ENCODE measurements at places on chromosomes 4 and X. TPM values are rescaled to one million over a fixed set of nuclear protein-coding genes. Genes with fewer than 3 reads are reported as not detected.
A peak's percentile ranks its signal among the peaks of the same experiment; 100 is the strongest.

DNA sequence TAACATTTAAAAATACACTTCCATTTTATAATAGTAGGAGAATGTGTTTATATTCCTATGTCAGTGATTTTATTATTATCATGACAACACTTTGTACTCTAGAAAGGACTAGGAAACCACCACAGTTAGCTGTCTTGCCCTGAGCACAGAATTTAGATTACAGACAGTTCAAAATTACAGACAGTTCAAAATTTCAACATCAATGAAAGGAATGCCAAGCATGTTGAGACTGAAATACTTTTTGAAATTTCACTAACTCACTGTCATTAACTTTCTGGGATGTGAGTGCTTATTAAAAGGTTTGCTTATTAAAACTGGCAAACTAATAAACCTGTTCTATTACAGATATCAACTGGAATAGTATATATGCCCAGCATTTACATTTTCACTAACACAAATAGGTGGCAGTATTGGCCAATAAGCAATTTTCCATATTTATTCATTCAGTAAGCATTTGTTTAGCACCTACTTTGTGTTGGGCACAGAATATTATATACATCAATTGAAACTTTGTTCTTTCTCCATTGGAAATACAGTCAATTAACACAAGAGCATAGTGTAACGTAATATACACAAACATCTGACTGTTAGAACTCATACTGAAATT, 179.4 kb downstream of the FBXW7 start:
- no peak for DNase-seq

DNA sequence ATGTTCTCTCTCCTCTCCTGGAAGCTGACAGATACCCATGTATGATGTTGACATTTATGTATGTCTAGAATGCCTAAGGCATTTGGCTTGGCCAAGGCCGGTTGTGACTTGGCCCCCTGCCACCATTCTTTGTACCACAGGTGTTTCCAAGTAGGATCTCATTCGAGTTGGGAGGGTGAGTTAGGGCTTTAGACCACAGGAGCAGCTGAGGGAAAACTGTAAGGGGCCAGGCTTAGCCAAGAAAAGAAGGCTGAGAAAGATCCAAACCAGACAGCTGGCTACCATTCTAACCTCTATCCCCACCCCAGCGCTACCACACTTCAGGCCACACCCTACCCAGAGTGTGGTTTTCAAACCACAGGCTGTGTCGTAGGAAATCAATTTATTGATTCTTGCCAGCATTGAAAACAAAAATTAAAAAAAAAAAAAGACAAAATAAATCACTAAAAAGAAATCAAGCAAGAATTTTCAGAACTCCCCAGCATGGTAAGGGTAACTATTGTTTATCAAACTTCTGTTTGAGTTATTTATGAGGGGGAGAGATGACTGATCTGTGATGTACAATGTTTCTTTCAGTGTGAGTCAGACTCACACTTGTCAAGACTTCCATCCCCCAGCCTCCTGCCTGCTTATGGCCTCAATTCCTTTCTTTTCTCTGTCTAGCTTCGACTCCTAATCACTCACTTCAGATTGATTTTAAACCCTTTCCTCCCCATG, 9.9 kb downstream of the TMSB4X start:
- DNase-seq: no peak

VCX3A gene
- total RNA-seq: not detected

NOCT gene
- 9.4 TPM for total RNA-seq

DNA sequence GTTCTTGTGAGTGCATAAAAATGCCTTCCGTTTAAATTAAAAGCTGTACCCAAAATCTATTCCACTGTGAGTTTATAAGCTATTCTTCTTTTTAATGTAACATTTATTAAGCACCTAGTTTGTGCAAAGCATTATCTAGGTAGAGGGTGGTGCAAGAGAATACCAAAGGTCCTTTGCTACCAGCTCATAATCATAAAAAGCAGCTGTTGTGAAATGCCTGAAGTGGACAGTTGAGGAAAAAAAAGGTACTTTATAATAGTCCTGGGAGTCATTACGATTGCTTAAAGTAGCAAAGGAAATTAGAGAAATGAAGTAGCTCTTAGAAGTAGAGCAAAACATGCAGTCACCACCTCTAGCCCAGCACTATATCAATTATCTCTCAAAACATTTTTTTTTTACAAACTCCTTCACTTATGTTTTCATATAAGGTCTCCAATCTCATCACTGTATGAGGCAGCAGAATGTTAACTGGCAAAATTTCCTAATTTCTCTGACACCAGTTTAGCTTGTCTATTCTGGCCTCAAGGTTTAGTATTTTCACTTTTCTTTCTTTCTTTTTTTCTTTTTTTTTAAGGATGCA, 2.1 kb downstream of the MBNL3 start:
- no peak for DNase-seq

GRCh38 chr4:138010639-138011038, 231.5 kb downstream of the SLC7A11 start:
- DNase-seq: no peak

CYSLTR1 gene
- 0.81 TPM for total RNA-seq

TRPC5OS gene
- not detected for total RNA-seq

- no peak for DNase-seq
Observed at GRCh38 chr4:151049430-151049884, 34.4 kb upstream of the LRBA start.

MSN gene
- total RNA-seq: 97.6 TPM

PARM1 gene
- total RNA-seq: 65.2 TPM

- DNase-seq: no peak
Observed at GRCh38 chr4:158622251-158622650, 49.4 kb downstream of the C4orf46 start.

PNMA6F gene
- total RNA-seq: not detected

GRCh38 chr4:84474107-84474506, 25.0 kb downstream of the NKX6-1 start:
- no peak for DNase-seq

DNA sequence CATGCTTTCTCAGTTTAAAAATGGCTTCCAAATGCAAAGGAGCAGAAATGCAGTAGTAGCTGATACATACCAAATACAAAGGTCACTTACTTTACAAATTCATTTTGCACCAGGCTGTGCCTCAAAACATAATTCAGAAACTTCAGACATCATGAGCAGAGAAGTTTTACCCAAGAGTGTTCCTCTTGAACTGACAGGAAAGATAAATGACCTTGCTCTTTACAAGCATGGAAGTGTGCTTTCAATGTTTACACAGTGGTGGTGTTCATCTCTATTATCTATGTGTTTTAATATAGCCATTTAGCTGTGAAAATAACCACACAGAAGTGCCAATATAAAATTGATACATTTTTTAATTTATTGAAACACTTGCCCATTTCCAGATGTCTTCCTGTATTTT, 383.4 kb downstream of the ANKRD50 start:
- no peak for DNase-seq

GRCh38 chrX:148381603-148382002, 118.8 kb upstream of the AFF2 start:
- no peak for DNase-seq

GRCh38 chr4:44623676-44624075, 27.7 kb downstream of the YIPF7 start:
- DNase-seq: no peak

DNA sequence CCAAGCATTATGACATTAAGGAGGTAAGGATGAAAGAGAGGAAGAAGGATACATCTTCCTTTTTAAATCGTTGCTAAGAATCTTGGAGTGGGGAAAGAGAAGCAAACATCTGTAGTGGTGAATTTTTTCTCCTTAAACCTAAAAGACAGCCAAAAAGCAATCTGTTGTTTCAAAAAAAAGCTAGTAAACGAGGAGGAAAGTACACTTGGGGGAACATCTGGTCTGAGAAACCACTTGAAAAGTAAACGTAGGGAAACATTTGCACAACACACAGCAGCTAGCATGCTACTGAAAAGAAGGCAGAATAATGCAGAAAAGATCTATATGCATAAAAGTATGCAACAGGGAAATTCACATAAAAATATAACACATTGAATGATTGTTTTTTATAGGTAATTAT, 1485.6 kb downstream of the PCDH19 start:
- no peak for DNase-seq

GRCh38 chr4:128275346-128275745, 12.3 kb downstream of the PGRMC2 start:
- no peak for DNase-seq

- DNase-seq: no peak
Observed at GRCh38 chr4:22595684-22596083, 79.8 kb upstream of the ADGRA3 start.

- no peak for DNase-seq
Observed at GRCh38 chr4:76292730-76293129, 13.8 kb upstream of the STBD1 start.

GRCh38 chr4:3874525-3875110, 108.4 kb downstream of the ADRA2C start:
- DNase-seq: no peak

PRR32 gene
- total RNA-seq: 0.30 TPM

DNA sequence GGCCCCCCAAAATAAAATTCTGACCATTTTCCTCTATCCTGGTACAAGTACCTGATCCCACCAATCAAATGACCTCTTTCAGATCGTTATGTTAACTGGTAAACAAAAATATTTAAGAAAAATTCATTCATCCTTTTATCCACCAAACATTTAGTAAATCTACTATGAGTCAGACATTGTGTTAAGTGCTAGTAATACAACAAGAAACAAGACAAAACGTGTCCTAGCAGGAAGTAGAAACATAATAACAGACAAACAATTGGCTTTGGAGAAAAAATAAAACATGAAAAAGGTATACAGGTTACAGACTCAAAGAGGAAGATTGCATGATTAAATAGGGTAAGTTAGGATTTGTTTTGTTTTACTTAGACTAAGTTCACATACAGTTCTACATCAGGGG, 43.7 kb downstream of the ANTXR2 start:
- DNase-seq: no peak

DNA sequence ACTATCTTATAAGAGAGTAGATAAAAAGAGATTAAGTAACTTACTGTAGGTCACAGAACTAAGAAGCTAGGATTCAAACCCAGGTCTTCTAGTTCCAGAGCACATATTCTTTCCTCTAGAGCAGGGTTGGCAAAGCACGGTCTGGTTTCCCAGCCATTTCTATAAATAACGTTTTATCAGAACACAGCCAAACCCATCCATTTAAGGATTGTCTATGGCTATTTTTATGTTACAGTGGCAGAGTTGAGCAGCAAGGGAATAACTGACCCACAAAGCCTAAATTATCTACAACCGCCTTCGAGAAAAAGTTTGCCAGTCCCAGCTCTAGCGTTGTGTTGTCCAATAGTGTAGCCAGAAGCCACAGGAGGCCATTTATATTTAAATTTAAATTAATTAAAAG, 7.5 kb downstream of the TMEM144 start:
- DNase-seq: no peak

BLOC1S4 gene
- total RNA-seq: 6.0 TPM

GRCh38 chr4:6327220-6327917, 57.7 kb downstream of the WFS1 start:
- peak; percentile 88 for DNase-seq

DNA sequence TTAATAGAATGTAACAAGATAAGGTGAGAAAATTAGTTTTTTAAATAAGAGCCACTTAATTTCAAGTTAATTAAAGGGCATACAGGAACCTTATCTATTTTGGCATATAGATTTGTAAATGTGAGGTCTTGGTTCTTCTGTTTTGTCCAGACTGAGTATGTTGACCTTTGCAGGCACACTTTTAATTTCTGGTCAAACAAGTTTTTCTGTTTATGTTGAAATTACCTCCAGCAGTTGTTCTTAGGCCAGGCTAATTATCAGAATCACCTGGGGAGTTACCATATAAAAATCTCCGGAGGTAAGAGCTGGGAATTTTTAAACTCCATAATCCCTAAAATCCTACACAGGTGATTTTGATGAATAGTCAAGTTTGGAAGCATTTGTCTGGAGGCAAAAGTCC, 227.4 kb upstream of the ANKRD50 start:
- DNase-seq: no peak

DNA sequence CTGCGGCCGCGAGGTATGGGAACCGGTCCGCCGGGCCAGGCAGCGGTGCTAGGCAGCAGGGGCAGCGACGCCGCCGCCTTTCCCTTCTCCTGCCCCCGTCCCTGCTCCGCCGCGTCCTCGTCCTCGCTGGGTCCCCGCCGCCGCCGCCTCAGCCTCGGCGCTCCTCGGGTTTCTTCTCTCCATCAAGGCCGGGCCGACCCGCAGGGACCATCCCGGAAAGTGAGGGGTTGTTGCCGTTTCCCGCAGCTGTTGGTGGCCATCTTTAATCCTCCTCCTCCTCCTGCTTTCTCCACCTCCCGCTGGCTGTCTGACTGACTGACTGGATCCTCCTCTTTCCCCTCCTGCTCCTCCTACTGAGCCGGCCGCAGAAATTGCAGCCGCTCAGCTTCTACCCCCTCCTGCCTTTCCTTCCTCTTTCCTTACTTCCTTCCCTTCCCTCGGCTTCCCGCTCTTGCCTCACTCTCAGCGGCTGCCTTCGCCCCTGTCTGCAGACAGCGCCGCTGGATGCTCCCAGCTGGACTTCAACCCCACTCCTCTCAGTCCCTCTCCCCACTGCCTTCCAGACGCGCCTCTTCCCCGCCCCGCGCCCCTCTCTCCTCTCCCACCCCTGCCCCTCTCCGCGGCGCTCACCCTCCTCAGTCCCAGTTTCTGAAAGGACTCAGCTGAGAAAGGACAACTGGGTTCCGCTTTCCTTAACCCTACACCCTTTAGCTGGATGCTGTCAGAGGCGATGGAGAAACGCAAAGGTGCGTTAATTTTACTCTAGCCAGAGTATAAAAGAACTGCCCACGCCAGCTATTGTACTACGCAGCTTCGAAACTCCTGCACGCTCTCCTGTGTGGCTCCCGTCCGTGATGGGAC, at the start of gene WDFY3:
Gene WDFY3 (minus strand): TSS at position 309 of the 861 bp plus-strand sequence. CDS start 106,099 bp downstream, outside the sequence.
- DNase-seq: peak; percentile 86

STPG2 gene
- 0.22 TPM for total RNA-seq

GRCh38 chr4:54632537-54632936, 25.2 kb upstream of the KIT start:
- DNase-seq: no peak

DNA sequence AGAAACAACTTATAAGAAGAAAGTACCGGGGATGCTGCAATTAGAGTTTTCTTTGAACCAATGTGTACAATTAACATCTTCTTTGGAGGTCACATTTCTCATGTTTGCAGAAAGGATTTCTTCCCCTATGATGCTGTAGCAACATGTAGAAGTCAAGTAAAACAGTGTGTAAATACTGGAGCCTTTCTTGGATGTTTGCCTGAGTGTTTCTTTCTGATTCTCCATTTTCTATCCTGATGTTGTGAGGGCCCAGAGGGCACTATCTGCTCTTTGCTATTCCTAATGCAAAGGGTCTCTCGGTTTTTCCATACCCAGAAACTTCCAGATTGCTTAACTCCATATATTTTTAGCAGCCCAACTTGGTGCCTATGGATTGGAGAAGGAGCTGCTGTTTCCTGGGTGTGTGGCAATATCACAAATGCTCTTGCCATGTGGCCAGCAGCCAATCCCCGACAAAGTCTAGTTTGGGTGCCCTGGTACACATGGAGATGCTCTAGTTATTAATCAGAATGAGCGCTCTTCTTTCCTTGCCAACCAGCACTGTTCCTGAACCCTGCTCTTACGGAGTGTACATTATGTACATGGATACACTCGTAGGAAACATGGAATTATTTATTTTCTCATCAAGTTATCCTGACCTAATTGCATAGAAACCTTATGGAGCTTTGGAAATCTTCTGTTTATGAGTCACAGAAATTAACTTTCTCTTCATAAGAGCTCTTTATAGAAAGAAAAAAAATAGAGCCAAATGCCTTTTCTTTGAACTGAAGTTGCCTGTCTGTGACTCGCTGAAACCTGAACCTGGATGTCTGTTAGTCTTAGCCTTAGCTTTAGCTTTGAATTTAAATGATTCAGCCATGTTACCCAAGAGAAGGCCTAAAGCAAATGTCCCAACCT, 67.0 kb upstream of the GPC4 start:
- DNase-seq: no peak

- DNase-seq: no peak
Observed at GRCh38 chr4:124943938-124944337, 231.4 kb upstream of the ANKRD50 start.

ZFP92 gene
- 0.65 TPM for total RNA-seq
